ENCODE measurements at places on chromosomes 13 and 19.

- DNase-seq: no peak
Measured at GRCh38 chr13:22047785-22048104, 376.9 kb downstream of the FGF9 start.

GRCh38 chr13:33723365-33723764 lies 94.6 kb upstream of the RFC3 start:
- no peak for DNase-seq

GRCh38 chr13:44932171-44932849 lies 57.0 kb downstream of the NUFIP1 start:
- DNase-seq: no peak

- DNase-seq: no peak
Measured at GRCh38 chr13:39684531-39685137, 29.2 kb downstream of the COG6 start.

GRCh38 chr19:11005521-11005920 lies 44.7 kb downstream of the SMARCA4 start:
- no peak for DNase-seq

DNA sequence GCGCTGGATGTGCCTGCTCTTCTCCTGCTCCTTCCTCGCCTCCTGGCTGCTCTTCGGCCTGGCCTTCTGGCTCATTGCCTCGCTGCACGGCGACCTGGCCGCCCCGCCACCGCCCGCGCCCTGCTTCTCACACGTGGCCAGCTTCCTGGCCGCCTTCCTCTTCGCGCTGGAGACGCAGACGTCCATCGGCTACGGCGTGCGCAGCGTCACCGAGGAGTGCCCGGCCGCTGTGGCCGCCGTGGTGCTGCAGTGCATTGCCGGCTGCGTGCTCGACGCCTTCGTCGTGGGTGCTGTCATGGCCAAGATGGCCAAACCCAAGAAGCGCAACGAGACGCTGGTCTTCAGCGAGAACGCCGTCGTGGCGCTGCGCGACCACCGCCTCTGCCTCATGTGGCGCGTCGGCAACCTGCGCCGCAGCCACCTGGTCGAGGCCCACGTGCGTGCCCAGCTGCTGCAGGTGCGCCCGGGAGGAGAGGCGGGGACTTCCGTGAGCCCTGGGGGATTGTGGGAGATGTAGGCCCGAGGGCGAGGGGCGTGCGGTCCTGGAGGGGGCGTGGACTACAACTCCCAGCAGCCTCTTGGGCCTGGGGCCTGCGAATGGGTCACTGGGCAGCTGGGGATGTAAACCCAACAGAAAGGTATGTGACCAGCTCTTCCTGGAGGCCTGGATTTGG lies 6.7 kb downstream of the KCNJ14 start:
- DNase-seq: no peak

GRCh38 chr13:47142105-47142504 lies 245.3 kb upstream of the HTR2A start:
- DNase-seq: no peak

DNA sequence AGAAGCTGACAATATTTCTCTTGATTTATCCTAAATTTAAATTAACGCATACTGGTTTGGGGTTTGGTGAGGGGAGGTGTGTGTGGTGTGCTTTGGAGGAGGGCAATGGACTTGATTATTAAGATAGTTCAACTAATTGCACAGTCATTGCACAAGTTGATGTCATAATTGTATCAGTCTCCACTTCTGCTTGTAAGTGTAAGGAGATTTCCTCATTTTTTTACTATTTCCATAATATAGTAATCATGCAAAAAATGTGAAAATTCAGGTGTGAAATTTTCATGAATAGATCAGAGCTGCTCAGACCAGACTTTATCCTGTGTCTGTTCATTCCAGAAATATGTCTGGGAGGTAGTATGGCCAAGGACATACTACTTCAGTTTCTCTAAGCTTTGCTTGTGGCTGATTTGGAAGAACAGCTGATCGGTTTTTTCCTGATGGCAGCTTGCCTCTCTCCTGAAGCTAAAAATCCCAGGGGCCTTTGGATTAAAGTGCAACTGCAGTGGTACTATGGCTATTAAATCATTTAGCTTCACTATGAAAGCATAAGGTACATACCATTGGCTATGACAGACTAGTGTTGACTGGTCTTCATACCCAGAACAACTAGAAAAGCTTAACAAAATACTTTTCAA lies 201.8 kb upstream of the MIR17HG start:
- no peak for DNase-seq

GRCh38 chr13:39597838-39598237 lies 5.2 kb downstream of the LHFPL6 start:
- DNase-seq: no peak

DNA sequence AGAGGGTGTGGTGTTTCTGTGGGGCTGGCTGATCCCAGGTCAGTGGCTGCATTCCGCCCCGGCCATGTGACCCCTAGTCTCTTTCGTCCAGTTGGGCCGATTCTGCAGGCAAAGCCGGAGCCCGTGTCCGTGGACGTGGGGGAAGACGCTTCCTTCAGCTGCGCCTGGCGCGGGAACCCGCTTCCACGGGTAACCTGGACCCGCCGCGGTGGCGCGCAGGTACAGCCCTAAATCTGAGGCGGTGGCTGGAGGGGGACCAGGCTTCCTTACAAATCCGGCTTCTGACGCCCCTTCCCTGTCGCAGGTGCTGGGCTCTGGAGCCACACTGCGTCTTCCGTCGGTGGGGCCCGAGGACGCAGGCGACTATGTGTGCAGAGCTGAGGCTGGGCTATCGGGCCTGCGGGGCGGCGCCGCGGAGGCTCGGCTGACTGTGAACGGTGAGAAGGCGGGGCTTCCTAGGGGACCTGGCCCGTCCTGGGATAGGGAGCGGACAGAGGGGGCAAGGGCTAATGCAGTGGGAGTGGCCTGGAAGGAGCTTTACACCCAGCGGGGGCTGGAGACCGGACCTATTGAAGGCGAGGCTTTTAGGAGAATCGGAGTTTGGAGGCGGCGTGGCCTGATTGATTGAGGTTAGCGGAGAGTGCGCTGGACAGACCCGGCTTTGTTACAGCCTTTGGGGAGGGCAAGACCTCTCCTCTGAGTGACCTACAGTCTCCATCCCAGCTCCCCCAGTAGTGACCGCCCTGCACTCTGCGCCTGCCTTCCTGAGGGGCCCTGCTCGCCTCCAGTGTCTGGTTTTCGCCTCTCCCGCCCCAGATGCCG lies 4.3 kb downstream of the KIRREL2 start:
- no peak for DNase-seq

- DNase-seq: no peak
Measured at GRCh38 chr19:7706955-7707456, 5.1 kb upstream of the FCER2 start.

DNA sequence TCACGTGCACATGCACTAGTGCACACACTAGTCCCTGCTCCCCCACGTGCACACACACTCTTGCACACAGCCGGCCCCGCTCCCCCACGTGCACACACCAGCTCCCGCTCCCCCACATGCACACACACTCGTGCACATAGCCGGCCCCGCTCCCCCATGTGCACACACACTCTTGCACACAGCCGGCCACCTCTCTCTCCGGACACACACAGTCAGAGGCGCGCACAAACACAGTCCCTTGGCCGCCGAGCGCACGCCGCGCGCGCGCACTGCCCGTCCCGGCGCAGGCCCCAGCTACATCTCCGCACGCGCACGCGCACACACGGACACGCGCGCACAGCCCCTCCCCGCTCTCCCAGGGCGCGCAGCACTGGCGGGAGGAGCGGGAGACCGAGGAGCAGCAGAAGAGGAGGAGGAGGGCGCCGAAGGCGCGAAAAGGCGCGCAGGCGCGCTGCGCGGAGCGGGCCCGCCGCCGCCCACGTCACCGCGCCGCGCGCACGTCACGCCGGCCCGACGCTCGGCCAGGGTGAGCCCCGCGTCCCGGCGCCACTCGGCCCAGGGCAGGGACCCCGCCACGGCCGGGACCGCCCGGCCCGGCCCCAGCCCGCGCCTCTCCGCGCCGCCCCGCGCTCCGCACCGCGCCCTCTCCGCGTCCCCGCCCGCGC lies at the start of gene TFDP1:
TSS of gene TFDP1 (plus strand) at position 549 of the 665 bp plus-strand sequence. CDS start 1,085 bp downstream, outside the sequence.
- DNase-seq: peak; percentile 93

GRCh38 chr13:53137779-53138178 lies 109.2 kb downstream of the OLFM4 start:
- DNase-seq: no peak

DNA sequence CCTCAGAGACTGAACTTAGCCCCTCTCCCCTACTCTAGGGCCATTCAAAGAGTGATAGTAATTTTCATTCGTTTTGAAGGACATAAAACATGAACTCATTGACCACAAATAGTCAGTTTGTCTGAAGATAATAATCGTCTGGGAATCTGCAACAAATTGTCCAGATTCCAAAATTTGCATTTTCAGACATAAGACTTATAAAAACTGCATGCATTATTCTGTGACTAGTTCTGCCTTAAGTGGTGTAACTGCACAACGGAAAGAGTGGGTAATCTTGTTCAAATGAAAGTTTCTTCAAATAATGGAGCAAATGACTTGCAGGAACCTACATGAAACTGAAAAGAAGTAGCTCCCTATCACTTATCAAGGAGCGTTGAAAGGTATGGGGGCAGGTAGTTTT lies 8.4 kb downstream of the CSNK1A1L start:
- DNase-seq: no peak

- DNase-seq: no peak
Measured at GRCh38 chr19:42420055-42420544, 7.1 kb downstream of the LIPE start.

GRCh38 chr13:21033212-21033840 lies 28.1 kb downstream of the LATS2 start:
- DNase-seq: no peak

DNA sequence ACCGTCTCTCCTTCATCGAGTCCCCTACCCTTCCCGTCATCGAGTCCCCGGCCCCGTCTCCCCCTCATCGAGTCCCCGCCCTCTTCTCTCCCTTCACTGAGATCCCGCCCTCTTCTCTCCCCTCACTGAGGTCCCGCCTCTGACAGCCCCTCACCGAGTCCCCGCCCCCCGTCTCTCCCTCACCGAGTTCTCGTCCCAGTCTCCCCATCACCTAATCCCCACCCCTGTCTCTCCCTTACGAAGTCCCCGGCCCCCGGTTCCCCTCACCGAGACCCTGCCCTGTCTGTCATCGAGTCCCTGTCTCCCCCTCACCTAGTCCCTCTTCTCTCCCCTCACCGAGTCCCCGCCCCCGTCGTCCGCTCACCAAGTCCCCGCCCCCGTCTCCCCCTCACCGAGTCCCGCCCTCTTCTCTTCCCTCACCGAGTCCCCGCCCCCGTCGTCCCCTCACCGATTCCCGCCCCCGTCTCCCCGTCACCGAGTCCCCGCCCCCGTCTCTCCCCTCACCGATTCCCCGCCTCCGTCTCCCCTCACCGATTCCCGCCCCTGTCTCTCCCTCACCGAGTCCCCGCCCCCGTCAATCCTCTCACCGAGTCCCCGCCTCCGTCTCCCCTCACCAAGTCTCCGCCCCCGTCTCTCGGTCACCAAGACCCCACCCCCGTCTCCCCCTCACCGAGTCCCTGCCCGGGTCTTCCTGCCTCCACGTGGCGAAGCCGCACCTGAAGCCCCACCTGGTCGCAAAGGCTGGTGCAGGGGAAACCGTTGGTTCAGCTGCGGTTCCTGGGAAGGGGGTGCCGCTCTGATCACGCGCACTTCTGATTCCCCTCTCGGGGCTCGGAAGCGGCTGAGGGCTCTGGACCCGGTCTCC lies 23.9 kb upstream of the ZNF846 start:
- DNase-seq: peak; percentile 94

DNA sequence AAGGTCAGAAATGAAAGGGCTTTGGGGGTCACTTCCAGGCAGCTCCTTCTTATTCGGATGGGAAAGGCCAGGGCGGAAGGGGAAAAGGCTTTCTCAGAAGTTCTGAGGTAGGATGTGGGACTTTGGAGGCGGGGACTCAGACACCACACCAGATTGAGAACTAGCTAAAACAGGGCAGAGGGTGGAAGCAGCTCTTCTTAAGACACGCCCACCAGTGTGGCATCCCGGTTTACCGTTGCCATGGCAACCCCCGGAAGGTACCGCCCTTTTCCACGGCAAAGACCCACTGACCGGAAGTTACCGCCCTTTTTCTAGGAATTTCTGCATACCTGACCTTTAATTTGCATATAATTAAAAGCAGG lies 3.8 kb upstream of the LILRA5 start:
- DNase-seq: no peak

GRCh38 chr13:76454991-76455390 lies 431.2 kb downstream of the KCTD12 start:
- DNase-seq: no peak

DNA sequence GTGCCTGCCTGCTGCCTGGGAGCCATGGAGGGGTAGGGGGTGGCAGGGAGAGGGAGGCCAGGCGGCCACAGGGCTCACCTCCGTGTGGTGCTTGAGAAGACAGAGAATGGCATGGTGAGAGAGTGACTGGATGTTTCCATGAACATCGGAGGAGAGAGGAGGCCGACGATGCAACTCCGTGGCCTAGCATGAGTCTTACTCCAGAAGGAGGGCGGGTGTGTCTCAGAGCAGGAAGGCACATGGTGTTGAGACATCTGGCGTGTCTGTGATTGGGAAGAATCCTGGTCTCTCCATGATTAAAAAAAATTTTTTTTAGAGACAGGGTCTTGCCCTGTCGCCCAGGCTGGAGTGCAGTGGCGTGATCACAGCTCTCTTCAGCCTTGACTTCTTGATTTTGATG lies 5.1 kb downstream of the IRGC start:
- DNase-seq: no peak
